ENCODE measurements at places on chromosomes 2 and 18.

DNA sequence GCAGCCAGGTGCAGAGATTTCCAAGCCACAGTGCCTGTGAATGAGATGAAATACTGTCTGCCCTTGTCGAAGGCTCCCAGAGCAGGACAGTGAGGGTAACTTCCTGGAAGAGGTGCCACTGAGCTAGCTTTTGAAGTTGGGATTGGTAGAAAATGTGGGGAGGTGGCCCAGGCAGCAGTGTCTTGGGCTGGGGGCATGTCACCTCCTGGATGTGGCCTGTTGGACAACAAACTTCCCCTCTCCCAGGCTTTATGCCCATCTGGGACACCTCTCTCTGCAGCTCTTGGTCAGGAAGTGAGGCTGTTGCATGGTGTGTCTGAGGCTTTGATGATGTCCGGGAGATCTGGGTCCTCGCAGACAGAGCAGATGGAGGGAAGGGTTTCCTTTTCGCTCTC lies 151.4 kb downstream of the DYSF start:
- no peak for DNase-seq

GRCh38 chr2:110869472-110870446 lies 137.4 kb downstream of the ACOXL start:
- DNase-seq, result no peak

DNA sequence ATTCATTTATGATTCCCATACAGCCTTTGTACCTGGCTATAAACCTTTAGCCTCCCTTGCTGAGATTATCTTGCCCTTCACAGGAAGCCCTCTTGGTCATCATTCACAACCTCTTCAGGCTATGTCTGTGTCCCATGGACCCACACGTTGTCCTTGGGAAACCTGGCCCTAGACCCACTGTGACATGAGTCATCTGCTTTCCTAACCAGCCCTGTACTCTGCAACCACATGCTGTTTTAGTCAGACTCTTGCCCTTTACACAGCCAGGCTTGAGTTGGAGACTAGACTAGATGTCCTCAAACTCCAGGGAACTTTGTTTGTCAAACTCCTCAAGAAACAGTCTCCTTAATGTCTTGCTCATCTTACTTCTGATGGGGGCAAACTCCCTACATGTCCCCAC lies 229.3 kb upstream of the ZSWIM2 start:
- no peak for DNase-seq

GRCh38 chr2:98771721-98772524 lies 41.0 kb upstream of the MGAT4A start:
- peak; percentile 35 for DNase-seq

DNA sequence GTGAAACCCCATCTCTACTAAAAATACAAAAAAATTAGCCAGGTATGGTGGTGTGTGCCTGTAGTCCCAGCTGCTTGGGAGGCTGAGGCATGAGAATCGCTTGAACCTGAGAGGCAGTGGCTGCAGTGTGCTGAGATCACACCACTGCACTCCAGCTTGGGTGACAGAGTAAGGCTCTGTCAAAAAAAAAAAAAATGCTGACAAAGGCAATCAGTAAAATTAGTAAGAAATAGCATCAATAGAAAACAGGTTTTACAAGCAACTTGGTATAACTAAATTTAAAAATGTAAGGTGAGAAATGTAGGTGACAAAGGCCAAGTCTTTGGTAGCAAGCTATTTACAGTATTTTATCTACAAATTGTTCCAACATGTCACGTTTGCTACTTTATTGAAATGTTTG lies 421.4 kb upstream of the RGPD4 start:
- DNase-seq, result no peak

DNA sequence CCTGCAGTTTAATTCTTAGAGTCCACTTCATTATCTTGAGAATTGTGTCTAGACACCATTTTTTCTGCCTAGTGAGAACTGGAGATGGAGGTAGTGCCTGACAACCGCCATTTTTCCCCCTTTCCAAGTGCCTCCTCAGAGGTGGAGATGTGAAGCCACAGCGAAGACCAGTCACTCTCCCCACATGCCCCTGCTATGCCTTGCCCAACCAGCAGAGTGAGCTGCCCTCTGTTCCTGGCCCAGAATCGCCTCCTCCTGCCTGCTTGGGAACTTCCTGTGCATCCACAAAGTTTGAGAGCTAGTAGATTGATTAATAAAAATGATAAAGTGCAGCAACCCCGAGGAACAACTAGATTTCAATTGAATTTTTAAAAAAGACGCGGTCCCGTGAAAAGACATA lies 123.3 kb downstream of the CLIP4 start:
- DNase-seq, result no peak

GRCh38 chr2:167134381-167135072 lies 246.2 kb downstream of the XIRP2 start:
- DNase-seq, result no peak

GRCh38 chr2:156192468-156192867 lies 140.1 kb downstream of the NR4A2 start:
- DNase-seq, result no peak

DNA sequence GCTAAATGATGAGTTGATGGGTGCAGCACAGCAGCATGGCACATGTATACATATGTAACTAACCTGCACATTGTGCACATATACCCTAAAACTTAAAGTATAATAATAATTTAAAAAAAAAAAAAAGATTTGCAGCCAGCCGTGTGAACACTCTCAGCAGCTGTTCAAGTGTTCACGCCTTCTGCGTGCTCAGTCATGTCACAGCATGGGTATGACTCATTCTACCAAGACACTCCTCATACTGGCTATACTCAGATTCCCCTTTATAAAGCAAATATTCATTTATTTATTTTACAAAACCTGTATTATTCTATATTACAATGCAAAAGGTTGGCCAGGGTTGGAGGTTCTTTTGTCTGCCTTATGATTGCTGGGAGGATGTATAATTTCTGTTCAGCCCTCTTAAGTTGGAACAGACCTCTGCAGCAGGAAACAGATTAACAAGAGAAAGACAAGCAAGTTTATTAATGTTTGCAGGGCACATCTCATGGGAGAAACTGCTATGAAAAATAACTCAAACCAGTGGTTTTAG lies 1230.6 kb upstream of the CHAC2 start:
- no peak for DNase-seq

GRCh38 chr2:240642806-240643092 lies 17.5 kb downstream of the GPR35 start:
- DNase-seq, result no peak

GRCh38 chr2:218404351-218405085 lies 4.8 kb downstream of the CTDSP1 start:
- no peak for DNase-seq

DNA sequence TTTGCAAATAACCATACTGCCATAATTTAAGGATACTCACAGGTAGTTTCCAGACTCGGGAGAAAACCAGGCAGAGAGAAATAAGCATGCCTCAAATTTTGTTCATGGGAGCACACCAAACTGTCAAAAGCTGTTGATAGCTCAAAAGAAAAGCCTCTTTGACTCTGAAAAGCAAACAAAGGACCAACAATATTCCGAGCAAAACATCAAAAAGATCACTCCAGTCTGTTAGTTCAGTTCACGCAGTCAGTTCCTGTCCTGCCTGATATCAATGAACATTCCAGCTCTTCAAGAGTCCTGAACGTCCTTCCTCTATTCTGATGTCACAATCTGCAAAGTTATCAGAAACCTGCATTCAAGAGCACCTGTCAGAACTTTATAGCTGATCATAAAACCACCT lies 78.7 kb downstream of the RRM2 start:
- no peak for DNase-seq

DNA sequence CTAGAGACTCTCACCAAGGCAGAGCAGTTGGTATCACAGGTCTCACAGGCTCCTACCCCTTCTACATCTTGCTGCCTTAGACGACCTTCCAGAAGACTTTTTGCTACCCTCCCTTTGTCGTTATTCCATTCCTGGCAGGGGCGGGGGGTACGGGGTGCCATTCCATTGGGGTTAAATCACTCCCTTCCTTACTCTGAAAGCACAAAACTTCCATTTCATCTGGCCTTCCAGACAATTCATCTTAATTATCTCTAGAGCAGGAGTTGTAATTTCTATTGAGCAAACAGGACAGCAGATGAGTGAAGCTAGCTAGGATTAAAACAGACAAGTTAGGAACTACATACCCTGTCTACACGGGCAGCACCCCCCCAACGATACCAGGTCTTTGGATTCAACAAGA lies 276.2 kb upstream of the TANK start:
- no peak for DNase-seq

- no peak for DNase-seq
These were observed 1080.7 kb upstream of the CHAC2 start for GRCh38 chr2:52686935-52687334.

DNA sequence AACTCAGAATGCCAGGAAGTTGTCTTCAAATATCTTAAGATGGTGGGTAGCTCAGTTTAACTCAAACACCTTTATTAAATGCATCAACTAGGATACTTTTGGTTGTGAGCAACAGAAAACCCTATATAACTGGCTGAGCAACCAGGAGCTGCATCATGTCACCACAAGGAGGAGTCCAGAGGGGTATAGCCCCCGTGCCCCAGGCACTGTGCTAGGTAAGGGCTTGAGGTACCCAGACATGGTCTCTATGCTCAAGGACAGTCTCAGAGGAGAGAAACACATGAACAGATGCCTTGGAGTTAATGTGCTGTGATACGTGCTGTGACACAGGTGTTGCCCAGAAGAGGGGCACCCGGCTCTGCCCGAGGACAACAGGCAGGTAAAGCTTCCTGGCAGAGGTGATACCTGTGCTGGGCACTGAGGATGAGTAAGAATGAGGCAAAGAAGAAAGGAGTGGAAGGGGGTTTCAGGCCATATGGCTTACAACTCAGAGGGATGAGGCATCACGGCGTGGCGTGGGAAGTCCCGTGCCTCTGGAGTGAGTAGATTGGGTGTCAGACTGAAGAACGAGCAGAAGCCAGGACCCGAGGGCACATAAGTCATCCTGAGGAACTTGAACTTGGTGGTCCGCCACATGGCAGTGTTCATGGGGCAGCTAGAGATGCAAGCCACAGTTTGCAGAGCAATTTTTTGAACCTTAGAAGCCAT lies 32.0 kb upstream of the CAB39 start:
- DNase-seq, result no peak

- no peak for DNase-seq
These were observed 35.2 kb upstream of the CD207 start for GRCh38 chr2:70870790-70871189.

DNA sequence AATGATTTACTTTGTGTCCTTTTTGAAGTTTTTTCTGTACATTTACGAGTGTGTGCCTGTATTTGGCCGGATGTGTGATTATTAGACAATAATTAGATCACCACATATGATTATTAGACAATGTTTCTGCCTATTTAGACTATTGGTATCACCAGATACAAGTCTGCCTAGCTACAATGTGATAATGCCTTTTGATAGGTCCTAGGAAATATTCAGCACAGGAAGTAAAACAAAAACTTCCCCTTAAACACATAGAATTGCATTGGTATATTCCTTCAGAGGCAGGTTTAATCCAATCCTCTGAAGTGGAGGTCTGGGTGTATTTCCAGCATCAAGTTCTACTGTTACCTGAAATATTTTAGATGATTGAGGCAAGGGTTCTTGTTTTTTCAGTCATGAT lies 275.1 kb downstream of the TGIF1 start:
- no peak for DNase-seq

DNA sequence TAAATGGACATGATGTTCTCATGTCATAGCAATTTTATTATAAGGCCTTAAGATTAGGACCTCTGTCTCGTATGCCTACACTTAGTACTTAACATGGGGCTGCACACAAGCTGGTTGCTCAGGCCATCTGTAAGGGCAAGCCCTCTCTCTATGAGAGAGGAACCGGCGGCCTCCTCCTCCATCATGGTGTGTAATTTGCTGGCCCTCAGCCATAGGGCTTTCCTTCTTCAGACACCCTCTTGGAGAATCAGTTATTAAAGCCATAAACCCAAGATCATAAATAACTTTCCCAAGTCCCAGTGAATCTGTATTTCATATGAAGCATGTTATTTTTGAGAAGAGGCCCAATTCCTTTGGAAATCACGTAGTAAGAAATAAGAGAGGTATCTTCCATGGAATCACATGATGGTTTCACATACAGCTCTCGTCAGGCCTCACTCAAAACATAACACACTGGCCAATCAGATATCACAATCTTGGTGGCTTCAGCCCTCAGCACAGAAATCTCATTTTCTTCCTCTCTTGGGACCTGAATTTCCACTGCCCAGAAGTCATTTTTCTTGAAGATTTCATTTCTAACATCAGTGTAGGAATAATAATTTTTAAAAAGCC lies 92.6 kb downstream of the RDH14 start:
- no peak for DNase-seq

- DNase-seq, result no peak
These were observed 6.9 kb downstream of the DCTN1 start for GRCh38 chr2:74373221-74373676.

DNA sequence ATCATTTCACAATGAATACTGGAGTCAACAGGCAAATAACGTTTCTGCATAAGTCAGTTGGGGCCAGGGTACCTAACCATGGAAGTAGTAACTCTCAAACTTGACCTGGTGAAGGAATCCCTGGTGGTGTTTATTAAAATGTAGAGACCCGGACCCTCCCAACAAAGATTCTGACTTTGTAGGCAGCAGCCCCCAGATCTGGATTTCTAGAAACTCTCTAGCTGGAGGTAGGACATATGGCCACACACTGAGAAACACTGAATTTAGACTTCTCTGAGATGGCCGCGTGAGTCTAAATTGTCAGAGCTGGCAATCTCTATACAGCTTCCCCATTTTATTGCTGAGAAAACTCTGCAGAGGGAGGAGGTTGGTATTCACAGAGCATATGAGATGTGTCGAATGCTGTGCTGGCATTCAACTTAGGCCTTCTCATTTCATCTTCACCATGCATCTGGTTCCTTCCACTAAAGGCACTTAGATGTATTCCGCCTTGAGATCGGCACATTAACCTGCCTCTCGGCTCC lies 278.1 kb downstream of the CYRIA start:
- DNase-seq, result no peak

DNA sequence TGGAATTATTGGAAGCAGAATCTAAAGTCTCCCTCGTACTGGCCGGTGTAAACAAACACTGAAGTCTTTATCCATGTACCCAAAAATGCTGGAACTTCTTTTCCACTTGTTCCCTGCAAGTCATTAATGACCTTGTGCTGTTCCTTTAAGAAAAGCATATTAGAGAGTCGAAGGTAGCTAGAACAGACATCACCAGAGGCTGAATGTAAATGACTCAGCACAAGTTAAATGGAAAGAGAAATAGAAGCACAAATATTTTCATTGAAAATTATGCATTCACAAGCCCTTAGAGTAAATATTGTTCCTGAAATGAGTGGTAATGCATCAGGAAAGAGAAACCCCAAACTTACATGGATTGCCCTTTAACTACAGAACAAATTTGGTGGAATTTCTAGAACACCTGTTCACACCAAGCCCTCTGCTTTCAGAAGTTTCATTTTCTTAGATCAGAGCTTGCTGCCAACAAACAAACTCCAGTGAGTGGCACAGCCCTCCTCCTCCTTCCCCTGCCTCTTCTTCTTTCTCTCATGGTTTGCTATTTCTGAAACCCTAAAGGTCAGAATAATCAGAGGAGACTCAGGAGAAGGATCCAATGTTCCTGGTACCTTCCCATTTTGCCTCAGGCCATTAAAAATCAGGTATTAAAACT lies 264.3 kb downstream of the TXNL1 start:
- DNase-seq, result no peak
